ENCODE measurements at places on chromosomes 3 and 15.

DNA sequence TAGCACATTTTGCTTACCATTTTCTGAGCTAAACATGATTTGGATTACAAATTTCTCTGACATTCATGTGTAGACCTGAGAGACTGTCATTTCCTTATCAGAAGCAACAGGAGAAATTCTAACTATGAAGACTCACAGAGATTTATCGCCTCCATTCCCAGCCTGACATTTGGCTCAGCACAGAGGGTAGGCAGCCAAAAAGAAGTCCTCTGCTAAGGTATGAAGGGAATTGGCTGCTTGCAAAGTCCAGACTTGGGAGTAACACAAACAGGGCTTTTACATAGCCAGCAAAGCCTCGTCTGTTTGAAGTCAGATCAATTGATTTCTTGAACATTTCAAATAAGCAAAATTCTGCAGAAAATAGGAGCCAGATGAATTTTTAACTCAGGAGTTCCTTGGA, 57.0 kb upstream of the CMSS1 start:
- no peak for DNase-seq

GRCh38 chr15:31391687-31392671, 65.3 kb downstream of the KLF13 start:
- DNase-seq, result no peak

DNA sequence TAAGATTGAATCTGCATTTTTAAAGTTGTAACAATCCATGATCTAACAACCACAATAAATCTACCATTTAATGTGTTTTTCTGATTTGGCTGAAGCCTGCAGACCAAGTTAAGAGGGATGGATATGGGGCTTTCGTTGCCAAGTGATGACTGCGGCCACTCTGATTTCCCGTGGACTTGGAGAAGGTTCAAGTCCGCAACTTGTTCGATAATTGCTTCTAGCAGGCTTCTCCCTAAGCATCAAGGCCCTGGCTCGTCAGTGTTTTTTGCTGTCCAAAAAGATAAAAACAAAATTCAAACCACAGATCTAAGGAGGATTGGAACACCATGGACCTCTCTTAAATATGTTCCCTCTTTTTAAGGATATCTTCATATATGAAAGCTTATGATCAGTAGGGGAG, 256.6 kb downstream of the CNTN3 start:
- DNase-seq, result no peak

DNA sequence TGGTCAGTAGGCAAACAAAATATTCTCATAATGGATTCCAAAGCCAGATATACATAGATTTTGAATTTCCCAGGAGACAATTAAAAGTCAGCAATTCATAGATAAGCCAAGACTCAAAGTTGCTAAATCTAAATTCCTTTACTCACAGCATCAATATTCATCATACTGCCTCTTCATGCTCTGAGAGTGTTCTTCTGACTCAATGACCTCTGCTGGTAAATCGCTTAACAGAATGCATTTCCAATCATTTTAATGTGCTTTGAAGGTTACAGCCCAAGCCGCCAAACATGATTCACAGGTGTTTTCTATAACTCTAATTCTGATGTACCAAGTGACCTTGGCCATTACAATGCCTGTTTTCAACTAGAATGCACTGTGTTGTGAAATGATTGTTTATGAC, 24.2 kb upstream of the SLC4A7 start:
- DNase-seq, result no peak

- no peak for DNase-seq
Measured at GRCh38 chr3:73614419-73614818, 10.3 kb downstream of the PDZRN3 start.

GRCh38 chr3:73493543-73494308, 131.0 kb downstream of the PDZRN3 start:
- no peak for DNase-seq

GRCh38 chr3:129346695-129347457, 68.2 kb downstream of the HMCES start:
- peak; percentile 10 for DNase-seq

DNA sequence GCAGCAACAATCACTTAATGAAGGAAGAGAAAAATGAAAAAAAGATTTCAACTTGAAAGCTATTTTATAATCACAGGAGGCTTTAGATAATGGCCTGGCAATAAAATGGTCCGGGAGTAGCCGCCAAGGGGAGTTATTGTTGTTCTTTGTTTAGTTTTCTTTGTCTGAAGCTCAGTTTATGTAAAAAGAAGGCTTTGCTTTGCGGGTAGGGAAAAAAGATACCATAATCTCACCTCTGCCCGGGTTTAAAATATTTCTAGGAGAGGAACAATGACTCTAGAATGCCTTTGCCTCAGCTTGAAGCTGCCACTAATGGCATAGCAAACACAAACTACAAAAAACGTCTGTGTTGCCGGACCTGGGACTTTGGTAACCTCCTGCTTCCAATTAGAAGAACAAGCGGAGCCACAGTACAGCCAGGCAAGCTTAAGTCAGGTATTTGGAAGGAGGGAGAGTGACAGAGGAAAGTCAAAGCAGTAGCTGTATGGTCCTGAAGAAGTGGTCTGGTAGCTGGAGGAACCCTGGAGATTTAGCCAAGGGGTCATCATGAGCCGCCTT, 764.5 kb downstream of the TUSC7 start:
- no peak for DNase-seq

DNA sequence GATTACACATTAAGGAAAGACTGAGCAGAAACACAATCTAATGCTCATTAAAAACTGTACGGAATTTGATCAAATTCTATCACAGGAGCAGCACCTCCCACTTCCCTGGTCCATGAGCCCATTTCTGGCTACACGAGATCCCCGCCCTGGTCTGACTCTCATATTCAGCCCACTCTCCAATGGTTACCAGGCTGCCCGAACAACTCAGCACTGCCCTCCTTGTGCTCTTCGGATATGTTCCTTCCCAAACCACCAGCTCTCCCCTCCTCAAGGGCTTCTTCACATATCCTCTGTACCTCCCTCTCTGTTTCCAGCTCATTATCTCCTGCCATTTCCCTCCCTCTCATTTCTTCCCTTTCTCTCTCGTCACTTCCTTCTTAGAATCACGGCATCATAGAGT, 180.5 kb downstream of the RSL24D1 start:
- DNase-seq, result no peak

DNA sequence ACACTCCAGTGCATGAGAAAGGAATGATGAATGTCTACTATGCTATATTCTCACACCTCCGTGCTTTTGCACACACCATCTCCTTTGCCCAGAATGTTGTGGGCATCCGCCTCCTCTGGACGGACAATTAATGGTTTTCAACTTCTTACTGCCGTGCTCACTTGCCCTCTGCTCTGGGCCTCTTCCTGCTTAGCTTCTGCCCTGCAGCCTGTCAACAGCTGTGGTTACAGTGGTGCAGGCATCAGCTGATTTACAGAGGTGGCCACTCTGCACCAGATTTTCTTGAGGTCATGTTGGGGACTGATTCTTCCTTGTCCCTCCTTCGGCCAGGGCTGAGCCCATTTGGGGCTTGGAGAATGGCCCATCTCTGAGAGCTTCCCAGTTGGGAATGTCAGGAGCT, 56.5 kb upstream of the TMEM115 start:
- DNase-seq, result no peak

- no peak for DNase-seq
Measured at GRCh38 chr15:75811626-75812025, 31.6 kb upstream of the UBE2Q2 start.

GRCh38 chr3:153182501-153183293, 20.7 kb downstream of the RAP2B start:
- no peak for DNase-seq

DNA sequence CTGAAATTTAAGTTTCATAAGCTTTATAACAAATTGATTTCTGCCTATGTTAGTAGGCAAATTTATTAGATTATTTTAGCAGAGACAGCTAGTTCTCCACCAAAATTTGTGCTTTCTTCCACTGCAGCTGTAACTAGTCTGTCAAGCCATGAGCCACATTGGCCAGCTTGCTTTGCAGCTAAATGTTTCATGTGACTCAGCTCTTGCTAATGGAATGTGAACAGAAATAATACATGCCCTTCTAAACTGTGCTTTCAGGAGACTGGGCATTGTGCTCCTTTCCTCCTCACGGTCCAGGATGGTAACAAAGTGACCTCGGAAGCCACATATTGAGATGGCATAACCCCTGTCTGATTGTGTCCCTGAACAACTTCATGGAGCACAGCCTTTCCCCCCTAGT, 51.3 kb upstream of the KPNA4 start:
- no peak for DNase-seq

GRCh38 chr3:59499954-59500353, 450.1 kb upstream of the CFAP20DC start:
- no peak for DNase-seq

GRCh38 chr3:119481079-119481478, 12.3 kb downstream of the POGLUT1 start:
- no peak for DNase-seq

DNA sequence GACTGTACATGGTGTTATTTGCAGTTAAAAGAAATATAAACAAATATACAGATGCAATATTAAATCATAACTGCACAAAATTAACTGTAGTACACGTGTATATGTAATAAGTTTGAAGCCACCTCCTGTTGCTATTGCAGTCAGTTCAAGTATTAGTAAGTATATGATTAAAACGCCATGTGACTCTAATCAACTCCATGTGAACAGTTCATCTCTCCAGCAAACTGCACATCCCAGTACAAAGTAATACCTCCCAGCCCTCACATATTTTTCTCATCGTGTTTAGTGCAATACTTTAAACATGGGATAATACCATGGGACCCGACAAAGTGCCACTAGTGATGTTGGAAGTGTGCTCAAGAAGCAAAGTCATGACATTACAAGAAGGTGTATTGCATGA, 34.6 kb downstream of the PDCD10 start:
- DNase-seq, result no peak

DNA sequence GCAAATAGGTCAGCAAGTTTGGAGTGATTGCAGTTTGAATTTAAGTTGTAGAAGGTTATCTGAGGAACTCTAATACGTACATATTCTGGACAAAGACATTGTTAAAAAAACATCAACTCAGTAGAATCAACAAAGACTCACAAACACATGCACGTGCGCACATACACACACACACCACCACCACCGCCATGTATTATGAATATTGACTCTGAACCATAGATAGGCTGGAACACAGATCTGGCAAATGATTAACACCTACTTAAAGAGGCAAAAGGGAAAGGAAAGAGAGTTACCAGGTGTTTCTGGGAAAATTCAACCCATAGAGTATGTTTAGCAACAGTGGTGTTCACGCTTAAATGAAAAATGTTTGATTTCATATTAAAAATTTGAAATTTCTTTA, 334.2 kb upstream of the ALCAM start:
- no peak for DNase-seq

DNA sequence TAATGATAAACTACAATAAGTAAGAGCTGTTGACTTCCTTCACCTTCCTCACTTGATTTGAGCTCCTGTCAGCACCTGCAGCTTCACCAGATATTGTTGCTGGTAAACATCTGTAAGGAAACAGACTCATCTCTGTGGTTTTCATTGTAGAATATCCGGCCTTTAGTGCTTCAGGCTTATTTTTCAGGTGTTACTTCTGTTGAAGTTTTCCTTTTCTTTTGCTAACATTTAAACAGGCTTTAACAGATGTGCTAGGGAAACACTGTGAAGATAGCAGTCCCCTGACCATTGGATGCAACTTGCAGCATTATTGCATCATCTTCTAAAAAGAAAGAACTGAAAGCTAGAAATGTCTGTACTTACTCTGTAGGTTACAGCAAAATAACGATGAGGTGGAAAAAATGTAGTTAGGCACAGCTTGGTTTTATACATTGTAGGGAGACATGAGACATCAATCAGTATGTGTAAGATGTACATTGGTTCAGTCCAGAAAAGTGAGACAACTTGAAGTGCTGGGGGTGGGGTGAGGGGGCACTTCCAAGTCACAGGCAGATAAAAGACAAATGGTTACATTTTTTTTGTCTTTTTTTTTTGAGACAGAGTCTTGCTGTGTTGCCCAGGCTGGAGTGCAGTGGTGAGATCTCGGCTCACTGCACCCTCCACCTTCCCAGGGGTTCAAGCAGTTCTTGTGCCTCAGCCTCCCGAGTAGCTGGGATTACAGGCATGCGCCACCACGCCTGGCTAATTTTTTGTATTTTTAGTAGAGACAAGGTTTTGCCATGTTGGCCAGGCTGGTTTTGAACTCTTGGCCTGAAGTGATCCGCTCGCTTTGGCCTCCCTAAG, 10.2 kb downstream of the EDEM1 start:
- no peak for DNase-seq

GRCh38 chr3:45950686-45951600, 7.7 kb downstream of the CXCR6 start:
- no peak for DNase-seq

DNA sequence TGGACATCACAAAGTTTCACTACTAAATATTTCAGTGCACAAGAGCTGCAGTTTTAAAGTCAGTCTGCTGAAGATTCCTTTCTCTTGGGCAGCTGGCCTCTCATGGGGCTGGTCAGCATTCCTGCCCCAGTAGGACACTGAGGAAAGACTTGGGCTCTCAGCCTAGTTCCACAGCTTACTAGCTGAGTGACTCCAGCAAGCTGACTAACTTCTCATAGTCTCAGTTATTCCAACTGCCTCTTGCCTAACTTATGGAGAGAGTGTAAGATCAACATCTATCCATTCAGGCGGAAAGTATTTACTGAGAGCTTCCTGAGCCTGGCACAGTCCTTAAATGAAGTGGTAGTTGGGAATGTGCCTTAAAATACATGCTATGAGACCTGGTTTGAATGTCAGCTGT, 27.0 kb downstream of the TM4SF4 start:
- DNase-seq, result no peak

DNA sequence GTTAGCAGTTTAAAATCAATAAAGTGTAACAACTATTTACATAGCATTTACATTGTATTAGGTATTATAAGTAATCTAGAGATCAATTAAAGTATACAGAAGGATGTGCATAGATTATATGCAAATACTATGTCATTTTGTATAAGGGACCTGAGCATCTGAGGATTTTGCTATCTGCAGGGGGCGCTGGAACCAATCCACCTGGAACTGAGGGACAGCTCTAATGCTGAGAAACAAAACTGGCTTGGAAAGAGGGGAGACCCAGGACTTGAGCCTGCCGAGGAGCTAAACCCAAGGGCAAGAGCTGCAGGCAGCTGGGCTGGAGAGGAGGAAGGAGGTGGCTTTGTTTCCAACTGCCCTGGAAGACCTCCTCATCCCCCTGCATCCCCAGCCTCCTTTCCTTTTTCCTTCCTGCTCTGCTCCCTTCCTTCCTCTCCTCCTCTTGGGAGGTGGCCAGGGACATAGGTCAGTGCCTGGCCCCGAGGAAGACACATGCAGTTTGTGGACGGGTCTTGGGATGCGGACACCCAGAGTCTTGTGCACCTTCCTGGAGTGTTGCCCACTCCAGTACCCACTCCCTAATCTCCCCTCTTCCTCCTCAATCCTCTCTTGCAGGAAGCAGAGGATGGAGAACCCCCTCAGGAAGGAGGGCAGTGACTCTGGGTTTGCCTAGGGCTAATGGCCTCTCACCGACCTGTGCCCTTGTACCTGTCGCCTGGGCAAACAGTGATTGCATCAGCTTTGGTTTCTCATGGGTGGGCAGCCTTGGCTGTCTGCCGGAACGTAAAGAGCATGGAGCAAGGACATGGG, 825 bp upstream of the RTP3 start:
- no peak for DNase-seq

- no peak for DNase-seq
Measured at GRCh38 chr3:72345237-72345878, 502.9 kb downstream of the SHQ1 start.

Data from NCI-H1694 (cell line).